Esophagus squamous epithelium (tissue), 5 donors: ENCODE measurements at places on chromosomes 7 and 10.

DNA sequence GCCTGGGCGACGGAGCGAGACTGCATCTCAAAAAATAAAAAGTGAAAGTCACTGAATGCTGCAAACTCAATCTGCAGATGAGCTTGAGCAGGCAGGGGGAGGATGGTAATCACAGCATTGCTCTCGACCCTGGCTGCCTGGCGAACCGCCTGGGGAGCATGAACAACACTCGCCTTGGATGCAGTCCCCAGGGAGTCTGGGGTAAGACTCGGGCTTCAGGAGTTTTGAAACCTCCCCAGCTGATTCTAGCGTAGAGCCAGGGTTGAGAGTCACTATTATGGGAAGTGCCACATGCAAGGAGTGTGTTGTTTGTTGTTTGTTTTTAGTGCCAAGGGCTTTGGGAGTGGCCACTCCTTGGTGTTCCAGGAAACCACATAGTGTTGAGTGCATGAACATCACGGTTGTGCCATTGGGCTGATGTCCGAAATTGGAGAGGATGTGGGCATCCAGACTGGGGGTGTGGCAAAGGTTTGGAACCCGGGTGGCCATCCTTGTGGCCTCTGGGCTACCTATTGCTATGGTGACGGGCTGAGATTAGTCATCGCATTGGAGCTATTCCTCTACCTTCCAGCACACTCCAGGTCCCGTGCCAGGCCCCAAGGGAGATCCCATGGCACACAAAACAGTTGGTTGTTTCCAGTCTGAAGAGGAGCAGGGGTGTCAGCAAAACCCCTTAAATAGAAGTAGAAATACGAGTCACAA is 92.6 kb downstream of the RGS10 start:
- DNase-seq = no peak

DNA sequence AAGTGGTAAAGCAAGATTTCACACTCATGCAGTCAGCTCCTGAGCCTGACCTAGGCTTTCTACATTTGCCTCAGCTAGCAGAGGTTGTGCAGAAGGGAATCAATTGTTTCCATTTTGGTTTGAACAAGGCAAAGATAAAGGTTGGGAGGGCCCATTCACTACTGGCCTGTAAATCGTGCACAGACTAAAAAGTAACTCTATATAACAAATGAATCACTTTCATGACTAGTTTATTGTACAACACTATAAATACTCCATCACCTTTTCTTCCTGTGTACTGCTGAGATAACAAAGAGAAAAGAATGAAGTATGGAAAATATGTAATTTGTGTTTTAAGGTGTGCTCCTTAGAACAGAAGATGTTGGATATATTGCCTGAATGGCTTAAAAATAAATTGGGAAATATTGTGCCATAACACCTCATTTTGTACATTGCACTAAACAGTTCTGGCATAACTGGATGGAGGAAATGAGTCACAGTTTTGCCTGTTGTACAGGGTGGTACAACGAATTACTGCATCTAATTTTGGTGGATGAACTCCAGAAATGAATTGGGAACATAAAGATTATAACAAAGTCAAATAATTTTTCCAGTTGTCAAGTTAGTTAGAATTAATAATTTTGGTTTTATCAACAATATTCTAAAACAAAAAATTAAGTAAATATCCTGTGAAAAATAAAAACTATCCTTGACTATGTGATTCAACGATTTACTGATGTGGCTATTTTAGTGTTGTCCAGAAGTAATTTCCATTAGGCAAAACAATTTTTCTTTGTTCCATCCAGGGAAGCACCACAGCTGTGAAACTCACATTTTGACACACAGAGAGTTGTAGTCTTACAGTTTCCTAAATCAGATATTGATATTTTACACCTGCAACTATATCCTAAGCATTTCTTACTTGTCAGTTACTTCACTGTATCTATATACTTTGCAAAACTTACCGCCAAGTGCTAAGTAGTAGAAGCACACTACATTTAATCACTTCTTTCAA is 18.0 kb downstream of the SEMA3C start:
- no peak for DNase-seq

DNA sequence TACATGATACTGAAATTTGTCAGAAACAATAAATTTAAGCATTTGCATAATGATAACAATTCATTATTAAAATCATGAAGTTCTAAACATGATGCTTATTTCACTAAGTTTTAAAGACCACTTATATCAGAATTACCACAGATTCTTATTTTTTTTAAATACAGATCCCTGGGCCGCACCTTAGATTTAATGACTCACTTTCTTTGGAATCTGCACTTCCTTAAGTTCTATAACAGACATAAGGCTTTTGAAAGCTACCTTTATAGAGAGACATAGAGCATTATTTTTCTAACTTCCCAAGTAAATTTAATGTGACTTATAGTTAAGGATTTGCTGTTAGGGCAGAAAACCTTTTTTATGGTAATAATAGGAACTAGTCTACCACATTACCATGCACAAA is 214.9 kb downstream of the IPMK start:
- DNase-seq = no peak

- no peak for DNase-seq
These were observed 602.9 kb upstream of the GHITM start for GRCh38 chr10:83536426-83536825.

- DNase-seq = no peak
These were observed 255.9 kb downstream of the DNAJB9 start for GRCh38 chr7:108825581-108825909.

GRCh38 chr7:108156897-108157605 is 26.9 kb upstream of the LAMB4 start:
- DNase-seq = no peak

DNA sequence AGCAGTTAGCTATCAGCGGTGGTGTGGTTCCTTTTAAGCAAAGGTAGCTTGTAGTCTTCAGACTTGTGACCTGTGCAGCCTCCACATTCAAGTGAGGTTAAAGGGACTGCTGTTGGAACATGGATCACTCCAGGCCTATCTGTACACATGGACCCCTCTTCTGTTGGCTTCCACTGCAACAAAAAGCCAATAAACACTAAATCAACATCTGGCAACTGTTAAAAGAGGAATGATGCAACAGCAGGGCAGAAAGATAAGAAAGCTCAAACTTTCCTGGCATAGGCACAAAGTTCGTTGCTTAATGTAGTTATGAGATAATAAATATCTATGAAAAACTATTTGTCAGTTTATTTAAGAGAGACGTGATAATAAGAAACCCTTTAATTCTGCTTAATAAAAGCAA is 4.0 kb upstream of the MINPP1 start:
- DNase-seq = no peak

DNA sequence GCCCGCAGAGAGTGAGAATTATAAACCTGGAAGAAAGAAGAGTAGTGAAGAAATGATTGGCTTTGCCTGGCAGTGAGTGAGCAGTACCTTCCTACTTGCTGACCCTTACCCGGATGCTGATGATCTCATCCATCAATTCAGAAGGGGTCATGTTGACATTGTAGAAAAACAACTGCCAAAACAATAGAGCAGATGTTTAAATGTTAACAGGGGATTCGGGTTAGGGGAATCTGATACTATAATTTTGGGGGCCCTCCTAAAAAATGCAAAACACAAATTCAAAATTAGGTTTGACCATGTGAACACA is 78.1 kb downstream of the MYOF start:
- DNase-seq = no peak

GRCh38 chr7:35370687-35371086 is 116.8 kb upstream of the TBX20 start:
- DNase-seq = no peak

GRCh38 chr7:30840141-30841024 is 69.2 kb downstream of the MINDY4 start:
- DNase-seq = no peak

DNA sequence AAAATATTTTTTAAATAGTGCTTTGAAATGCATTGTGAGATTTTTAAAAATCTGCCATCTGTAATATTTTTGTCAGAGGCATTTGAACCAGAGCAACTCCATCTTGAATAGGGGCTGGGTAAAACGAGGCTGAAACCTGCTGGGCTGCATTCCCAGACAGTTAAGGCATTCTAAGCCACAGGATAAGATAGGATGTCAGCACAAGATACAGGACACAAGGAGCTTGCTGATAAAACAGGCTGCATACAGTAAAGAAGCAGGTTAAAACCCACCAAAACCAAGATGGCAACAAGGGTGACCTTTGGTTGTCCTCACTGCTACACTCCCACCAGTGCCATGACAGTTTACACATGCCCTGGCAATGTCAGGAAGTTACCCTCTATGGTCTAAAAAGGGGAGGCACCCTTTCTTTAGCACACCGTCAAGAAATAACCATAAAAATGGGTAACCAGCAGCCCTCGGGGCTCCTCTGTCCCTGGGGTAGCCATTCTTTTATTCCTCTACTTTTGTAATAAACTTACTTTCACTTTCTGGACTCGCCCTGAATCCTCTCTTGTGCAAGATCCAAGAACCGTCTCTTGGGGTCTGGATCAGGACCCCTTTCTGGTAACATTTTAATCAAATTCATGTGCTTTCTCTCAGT is 273.7 kb downstream of the SEMA3D start:
- no peak for DNase-seq

GRCh38 chr10:61792921-61793320 is 108.6 kb upstream of the ARID5B start:
- DNase-seq = no peak

- no peak for DNase-seq
These were observed 37.9 kb upstream of the AFAP1L2 start for GRCh38 chr10:114442091-114442630.

GRCh38 chr10:61284222-61284890 is 168.8 kb downstream of the TMEM26 start:
- no peak for DNase-seq

DNA sequence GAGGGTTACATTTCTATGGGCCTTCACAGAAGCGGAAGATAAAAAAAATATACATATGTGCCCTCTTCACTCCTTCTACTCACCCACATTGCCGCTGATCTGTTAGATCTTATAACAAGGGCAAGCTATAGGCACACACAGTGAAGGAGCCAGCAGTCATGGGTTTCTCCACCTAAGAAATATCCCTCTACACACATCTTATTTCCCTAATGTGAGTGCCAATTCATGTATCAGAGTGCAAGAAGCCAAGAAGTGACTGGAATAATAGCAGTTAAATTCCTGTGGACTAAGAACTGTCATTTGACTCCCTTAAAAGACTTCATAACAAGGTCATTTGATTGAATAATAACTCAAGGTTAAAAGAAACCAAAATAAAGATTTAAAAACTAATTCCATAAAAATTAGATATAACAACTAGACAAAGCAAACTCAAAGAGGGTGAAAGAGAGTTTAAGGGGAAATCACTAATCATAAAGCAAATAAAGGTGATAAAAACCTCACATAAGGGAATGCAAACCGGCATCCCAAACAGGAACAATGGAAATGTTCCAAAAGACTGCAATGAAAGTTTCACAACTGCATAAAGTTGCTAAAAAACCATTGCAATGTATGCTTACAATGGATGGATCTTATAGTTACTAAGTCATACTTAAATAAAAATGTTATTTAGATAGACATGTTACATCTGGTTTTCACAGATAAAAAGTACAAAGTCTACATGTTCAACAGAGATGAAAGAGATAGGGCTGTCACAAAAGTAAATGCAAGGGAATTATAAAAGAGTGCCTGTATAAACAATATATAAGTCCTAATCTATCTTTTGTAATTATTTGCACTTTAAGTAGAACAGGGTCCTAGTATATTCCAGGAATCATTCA is 42.8 kb downstream of the ARHGAP21 start:
- DNase-seq = no peak

- DNase-seq = no peak
These were observed 115.8 kb upstream of the PRR15 start for GRCh38 chr7:29447828-29448227.

- DNase-seq = no peak
These were observed 72.3 kb upstream of the GATAD1 start for GRCh38 chr7:92375013-92375412.

DNA sequence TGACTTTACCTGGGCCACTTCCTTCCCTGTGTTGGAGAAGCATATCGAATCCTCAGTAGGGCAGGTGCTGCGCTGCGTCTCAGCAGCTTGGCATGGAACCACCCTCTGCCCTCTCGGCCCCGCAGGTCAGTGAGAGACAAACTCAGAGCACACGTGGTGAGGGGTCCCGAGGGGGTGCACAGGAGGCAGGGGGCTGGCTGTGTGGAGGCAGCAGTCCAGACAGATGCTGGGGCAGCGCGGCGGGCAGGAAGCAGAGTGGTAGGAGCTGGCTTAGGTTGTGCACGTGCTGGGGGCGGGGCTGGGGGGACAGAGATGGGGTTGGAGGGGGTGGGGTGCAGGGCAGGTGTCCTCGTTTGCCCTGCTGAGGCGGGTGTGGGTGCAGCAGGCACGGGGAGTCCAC is 33.1 kb downstream of the NUB1 start:
- DNase-seq = no peak

- DNase-seq = no peak
These were observed 414.7 kb upstream of the NRP1 start for GRCh38 chr10:33749067-33749735.

GRCh38 chr10:52668024-52668423 is 104.6 kb downstream of the MBL2 start:
- DNase-seq = no peak

DNA sequence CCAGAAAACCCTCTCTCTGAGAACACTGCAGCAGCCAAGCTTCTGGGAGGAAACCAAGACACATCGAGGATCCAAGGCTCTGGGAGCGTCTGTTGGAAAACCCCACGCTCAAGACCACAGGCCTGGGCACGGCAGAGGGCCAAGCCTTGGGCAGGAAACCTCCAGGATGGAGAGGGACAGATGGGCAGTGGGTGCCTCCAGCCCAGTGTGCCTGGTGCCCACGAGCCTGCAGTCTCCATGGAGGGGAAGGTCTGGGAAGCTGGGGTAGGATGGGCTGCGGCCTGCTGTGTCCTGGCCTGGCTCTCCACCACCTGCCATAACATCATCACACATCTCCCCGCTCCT is 96.1 kb downstream of the FAM53B start:
- DNase-seq = no peak

GRCh38 chr10:91759581-91759986 is 38.6 kb upstream of the TNKS2 start:
- no peak for DNase-seq

DNA sequence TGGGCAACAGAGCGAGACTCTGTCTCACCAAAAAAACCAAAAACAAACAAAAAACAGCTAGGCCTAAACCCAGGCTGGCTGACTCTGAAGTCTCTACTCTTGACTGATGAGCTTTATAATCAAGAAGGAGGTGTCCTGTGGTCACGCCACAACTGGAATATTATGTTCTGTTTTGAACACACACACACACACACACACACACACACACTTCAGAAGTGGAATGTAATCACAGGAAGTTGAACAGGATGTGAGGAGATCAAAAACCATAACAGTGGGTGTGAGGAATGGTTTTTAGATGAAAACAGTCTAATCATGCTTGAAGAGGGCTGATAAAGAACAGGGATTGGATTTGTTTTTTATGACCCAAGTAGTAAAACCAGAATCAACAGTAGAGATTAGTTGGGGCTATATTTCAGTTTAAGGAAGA is 51.1 kb upstream of the IL6 start:
- DNase-seq = no peak
